NCI-H1436 (cell line): ENCODE measurements at places on chromosomes 7 and 10.

GRCh38 chr10:99937630-99938029 lies 72.1 kb downstream of the DNMBP start:
- DNase-seq: no peak

GRCh38 chr7:68176974-68177373 lies 1180.3 kb downstream of the TYW1 start:
- peak; percentile 47 for DNase-seq

GRCh38 chr10:124509880-124510632 lies 48.4 kb downstream of the LHPP start:
- DNase-seq: no peak

DNA sequence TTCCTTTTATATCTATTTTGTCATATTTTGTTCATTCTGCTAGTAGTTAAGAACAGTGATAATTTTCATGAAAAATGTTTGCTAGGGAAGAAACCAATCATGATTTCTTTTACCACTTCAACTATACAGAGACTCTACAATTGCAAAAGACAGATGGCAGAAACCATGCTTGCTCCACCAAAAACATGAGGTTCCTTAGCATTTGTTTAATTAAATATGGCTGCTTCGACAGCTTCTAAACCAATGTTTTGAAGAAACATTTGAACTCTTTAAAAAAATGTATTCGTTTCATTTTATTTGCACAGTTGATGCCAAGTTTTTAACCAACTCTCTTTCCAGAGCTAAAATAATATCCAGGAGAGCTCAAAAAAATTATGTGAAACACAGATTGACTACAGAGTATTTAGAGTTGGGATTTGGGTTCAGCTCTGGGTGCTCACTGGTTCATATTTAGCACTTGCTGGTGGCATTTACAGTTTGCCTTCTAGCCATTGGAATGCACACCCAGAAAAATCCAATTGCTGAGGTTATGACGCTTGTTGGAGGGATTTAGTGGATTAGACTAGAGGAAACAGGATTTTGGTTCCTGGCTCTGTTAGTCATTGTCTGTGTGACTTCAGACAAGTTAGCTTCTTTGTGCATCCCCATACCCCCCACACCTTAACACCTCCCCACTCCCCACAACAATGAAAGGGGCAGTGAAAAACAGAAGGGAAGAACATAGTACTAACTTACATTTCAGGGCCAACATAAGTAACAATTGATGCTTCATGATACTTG lies 35.8 kb upstream of the SDHAF3 start:
- no peak for DNase-seq

- peak; percentile 24 for DNase-seq
Measured at GRCh38 chr7:114310345-114311110, 104.1 kb upstream of the FOXP2 start.

- no peak for DNase-seq
Measured at GRCh38 chr7:100169147-100169850, 882 bp upstream of the GAL3ST4 start.

- no peak for DNase-seq
Measured at GRCh38 chr10:28544058-28544457, 11.1 kb downstream of the WAC start.
